ENCODE measurements at places on chromosomes 3 and 15.

DNA sequence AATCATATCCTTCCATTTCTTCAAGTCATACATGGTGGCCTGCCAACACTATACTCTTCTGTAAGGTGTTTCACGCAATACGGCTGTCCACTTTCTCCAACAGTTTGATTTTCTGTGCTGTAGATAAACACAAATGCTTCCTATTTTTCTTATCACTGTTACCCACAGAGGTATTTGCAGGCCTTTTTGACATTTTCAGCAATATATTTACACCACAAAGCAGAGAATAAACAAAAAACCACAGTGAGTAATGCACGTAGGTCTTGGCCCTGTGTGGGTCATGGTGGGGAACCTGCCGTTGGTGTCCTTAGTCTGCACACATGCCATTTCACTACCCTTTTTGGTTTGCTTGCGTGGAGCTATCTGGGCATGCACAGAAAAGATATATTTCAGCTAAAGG is 59.5 kb downstream of the LRRC28 start:
- DNase-seq = no peak

- DNase-seq = no peak
These were observed 198.5 kb upstream of the RARB start for GRCh38 chr3:25229586-25229985.

GRCh38 chr3:67704322-67704721 is 49.9 kb upstream of the SUCLG2 start:
- no peak for DNase-seq

DNA sequence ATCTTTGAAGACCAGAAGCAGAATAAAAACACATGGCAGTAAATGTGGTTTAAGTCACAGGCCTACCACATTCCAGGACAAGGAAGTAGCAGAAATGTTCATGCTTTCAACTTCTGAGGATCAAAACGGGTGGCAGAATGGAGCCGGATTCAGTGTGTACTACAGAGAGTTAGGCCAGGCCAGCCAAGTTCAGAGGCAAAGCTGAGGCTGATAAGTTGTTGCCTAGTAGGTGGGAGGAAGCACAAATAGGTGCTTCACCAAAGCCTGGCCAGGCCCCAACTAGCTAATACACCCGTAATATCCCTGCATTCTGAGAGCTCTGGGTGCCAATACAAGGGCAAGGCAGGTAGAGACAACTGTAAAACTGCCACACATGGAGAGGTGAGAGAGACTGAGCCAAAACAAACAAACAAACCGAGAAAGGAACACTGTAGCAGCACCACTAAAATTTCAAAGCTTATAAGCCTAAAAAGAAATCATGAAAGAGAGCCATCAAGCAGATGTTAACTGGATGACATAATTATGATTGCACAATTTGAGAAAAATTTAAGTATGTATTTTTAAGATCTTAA is 156.4 kb upstream of the CBLB start:
- no peak for DNase-seq

DNA sequence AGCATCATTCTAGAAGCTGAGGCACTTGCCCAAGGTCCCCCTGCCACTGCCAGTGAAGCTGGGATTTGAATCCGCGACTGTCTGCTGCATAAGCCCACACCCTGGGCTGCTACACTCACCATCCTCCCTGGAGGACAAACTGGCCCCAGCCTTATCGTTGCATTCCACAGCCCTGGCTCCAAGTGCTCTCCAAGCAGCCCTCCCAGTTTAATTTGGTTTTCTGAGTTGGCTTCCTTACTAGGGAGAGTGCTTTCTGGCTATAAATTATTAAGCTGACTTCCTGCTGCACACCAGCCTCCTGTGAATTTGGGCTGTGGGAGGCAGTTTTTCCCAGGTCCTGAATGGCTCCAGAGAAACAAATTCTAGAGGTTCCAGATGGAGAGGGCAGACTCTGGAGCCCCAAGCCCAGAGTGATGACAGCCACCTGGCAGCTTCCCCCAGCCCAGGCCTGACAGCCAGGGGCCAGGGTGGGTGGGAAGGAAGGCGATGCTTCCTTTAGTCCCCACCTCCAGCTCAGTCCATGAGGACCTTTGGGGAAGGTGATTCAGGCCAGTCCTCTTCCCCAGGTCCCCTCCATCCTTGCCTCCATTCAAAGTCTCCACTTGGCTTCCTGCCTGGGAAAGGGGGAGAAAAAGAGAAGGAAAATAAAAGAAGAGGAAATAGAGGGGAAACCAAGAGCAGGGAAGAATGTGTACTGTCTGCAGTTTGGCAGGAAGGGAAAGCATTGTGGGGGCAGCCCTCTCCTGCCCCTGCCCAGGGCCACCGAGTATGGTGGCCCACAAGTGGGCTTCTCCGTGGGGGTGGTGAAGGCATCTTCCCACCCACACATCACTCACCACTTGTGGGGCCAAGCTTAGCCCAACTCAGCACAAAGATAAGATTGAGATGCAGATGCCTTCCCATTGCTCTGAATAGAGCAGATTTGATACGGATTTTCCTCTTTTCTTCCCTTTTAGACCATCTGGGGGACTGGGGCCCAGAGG is 69.6 kb downstream of the SEMA5B start:
- no peak for DNase-seq

- no peak for DNase-seq
These were observed 8.8 kb downstream of the DLL4 start for GRCh38 chr15:40937762-40938535.

- no peak for DNase-seq
These were observed 92.1 kb downstream of the HHLA2 start for GRCh38 chr3:108388136-108389132.

- no peak for DNase-seq
These were observed 51.6 kb upstream of the MITF start for GRCh38 chr3:69687641-69688040.

DNA sequence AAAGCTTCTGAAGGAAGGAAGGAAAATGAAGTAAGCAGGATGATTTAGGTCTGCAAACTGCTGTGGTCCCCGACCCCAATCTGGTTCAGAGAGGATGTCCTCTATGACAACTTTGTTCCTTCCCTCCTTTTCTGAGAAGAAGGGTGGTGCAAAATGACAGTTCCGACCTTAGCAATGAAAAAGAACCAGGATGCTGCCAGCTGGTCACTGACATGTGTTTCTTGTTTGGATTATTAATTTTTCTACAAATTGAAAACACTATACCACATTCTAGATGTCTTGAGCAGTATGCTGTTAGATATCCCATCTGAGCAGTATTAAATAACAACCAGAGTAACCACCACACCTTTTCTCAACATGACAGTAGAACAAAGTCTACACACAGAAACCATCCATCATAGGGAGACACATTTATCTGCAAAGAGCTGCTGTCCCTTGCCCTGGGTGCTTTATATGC is 27.5 kb downstream of the CDCP1 start:
- no peak for DNase-seq

DNA sequence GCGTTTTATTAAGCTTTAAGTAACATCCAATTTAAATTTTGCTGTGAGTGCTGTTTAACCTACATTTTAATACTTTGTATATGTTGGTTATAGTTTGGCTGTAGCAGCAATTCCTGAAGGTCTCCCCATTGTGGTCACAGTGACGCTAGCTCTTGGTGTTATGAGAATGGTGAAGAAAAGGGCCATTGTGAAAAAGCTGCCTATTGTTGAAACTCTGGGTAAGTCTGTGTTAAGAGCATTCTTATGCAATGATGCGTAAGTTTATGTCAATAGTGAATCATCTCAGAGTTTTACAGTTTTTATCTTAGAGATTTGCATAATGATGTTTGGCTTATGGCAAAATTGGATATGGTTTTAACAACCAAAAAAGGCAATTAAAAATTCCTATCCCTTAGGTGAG is 62.7 kb downstream of the ASTE1 start:
- DNase-seq = no peak

DNA sequence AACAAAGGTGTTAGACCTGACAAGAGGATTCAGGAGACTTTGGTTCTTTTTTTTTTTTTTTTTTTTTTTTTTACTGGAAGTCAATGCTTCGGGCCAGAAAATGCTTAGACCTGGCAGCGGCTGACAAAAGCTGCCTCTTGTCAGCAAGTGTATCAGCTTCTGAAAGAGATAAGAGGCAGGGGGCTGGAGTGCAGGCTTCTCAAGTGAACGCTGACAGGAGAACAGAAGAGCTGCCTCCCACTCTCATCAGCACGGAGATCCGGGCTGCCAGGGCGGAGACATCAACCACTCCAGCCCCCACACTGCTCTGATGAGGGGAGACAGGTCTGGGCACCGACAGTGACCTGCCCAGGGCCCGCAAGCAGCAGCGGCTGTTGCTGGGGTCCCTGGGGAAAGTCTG is 9.4 kb upstream of the SCN5A start:
- no peak for DNase-seq

DNA sequence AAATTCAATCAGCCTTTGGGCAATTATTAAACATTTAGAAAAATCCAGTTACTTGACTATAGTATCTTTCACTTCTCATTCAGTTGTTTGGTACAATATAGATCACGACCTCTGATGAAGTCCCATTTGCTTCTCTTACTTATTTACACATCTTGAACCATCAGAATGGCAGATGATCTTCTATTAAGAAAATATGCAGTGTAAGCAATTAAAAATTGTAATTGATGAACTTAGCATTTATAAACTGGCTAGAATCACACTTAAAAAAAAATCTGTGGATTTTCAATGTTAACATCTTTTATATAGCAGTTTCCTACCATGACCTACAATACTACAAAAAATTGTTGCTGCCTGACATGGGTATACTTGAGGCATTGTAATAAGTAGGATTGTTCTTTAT is 395.5 kb upstream of the CNTN4 start:
- DNase-seq = no peak

DNA sequence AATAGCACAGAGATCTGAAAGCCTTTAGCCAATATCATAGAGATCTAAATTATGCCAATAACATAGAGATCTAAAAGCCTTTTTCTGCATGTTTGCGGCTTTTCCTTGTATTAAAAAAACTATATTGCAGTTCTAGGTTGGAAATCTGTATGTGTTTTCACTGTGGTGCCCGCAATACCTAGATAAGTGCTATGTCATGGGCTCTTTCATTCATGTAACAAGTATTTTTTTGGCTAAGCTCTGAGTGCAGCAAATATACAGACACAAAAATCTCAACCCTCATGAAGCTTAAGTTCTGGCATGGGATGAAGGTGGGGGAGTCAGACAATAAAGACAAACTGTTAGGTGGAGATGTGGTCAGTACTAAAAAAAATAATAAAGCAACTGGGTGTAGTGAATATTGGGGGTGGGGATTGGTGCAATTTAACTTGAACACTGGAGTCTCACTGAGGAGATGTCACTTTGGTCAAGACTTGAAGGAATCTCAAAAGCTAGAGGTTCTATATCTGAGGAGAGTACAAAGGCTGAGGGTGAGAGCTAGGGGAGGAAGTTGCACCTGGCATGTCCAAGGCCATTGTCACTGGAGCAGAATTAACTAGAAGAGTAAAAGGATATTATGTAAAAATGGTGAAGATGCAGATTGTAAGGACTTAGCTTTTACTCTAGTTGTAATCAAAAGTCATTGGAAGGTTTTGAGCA is 973 bp downstream of the BUB1B start:
- DNase-seq = no peak

GRCh38 chr3:183386651-183387050 is 41.8 kb downstream of the MCF2L2 start:
- DNase-seq = no peak

DNA sequence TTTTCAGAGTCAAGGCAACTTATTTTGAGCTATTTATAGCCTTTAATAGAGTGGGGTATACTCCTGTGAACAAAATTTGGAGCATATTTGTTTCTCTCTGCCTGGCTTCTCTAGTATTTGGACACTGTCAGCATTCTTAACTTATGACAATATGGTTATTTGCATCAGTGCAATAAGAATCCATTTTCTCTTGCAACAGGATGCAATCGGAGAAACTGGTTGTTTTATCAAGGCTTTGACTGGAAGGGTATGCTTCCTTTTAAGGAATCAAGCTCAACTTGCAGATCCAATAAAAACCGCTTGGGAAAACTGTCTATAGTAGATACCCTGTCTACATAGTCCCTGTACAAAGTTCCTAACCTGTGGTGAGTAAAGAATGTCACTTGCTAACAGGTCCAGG is 106.7 kb downstream of the DPH6 start:
- DNase-seq = no peak

DNA sequence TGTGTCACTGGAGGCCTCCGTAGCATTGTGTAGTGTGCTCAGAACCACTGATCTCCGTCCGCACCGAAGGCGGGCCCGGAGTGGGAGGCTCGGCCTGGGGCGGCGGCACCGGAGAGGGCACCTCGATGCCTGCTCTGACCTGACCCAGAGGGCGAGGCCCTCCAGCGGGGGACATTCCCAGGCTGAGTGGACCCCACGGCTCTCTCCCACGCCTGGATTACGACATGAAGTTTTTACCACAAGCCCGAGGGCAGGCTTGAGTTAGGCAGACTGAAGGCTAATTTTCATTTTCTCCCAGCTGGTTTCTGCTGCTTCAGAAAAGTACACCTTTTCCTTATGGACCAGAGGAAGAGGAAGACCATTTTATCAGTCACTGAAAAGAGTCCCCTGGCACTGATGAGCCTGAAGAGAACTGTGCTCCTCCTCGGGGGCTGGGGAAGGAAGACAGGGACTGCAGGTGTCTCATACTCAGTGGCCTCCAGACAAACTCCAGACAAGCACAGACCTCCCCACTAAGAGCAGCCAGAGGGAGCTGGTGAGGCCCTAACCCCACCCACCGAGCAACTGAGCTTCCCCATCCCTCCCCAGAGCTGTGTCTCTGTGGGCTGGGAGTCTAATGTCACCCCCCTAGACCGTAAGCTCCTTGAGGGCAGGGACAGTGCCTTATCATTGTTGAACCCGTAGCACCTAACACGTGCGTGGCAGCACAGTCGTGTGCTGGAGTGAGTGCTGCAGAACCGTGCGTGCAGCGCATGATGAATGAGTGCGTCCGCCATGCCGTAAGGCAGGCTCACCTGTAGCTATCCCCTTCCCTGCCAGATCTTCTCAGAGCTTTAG is 74.5 kb upstream of the BLM start:
- no peak for DNase-seq

DNA sequence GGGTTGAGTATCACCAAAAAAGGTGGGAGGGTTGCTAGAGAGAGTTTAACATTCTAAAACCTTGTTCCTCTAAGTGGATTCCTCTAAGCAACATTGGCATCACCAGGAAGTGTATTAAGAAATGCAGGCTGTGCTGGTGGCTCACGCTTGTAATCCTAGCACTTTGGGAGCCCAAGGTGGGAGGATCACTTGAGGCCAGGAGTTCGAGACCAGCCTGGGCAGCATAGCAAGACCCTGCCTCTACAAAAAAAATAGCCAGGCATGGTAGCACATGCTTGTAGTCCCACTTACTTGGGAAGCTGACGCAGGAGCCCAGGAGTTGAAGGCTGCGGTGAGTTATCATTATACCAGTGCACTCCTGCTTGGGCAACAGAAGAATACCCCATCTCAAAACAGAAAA is 4.6 kb downstream of the MYNN start:
- DNase-seq = no peak

- DNase-seq = no peak
These were observed 20.7 kb upstream of the ERC2 start for GRCh38 chr3:56488812-56489600.
